ENCODE measurements at places on chromosomes 16 and 17. TPM values are rescaled to one million over a fixed set of nuclear protein-coding genes. Genes with fewer than 3 reads are reported as not detected.

The ZSCAN10 gene
- not detected for total RNA-seq

The RHBDF1 gene
- total RNA-seq, result 19.0 TPM

GRCh38 chr16:35908942-35909341 lies 2449.5 kb downstream of the TP53TG3F start:
- DNase-seq, result no peak

The SEPTIN12 gene
- not detected for total RNA-seq

The GPS2 gene
- 65.5 TPM for total RNA-seq

The DPEP3 gene
- not detected for total RNA-seq

- DNase-seq, result no peak
These were observed 190.3 kb upstream of the ANKFN1 start for GRCh38 chr17:55962951-55963401.

The OR1E2 gene
- total RNA-seq, result not detected

- DNase-seq, result no peak
These were observed 17.1 kb downstream of the ANKRD11 start for GRCh38 chr16:89473136-89473712.

The CAMKK1 gene
- total RNA-seq, result 5.2 TPM

DNA sequence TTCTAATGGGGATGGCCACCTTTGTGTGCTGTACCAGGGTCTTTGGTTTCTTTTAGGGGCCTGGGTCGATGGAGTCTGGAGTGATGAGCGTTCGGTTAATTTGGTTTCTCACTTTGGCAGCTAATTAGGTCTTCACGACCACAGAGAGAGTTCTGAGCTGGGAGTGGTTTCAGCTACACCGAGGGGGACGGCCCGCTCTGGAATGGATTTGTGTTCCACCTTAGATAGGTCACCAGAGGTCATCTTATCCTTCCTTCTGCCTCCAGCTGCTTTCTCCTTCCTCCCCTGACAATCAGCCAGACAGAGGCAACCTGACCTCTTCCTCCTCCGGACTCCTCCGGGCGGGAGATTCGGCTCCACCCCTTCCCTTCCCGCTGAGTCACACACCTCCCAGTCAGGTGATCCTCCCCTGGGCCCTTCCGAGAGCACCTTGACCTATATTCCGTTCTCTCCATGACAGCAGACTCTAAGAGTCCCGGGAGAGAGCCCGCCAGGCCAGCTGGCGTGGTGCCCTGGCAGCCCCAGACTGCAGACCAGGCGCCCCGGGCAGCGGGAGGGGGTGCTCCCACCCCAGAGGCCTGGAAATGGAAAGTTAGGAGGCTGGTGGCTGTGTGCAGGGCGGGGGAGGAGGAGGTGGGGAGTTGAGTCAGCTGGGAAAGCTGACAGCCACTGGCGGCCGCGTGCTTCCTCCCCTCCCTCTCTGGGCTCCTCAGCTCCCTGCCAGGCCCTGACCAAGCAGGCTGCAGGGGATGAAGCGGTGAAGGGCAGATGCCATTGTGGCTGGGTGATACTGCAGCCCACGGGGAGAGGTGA lies 44.7 kb downstream of the CHD9 start:
- DNase-seq, result peak; percentile 69

DNA sequence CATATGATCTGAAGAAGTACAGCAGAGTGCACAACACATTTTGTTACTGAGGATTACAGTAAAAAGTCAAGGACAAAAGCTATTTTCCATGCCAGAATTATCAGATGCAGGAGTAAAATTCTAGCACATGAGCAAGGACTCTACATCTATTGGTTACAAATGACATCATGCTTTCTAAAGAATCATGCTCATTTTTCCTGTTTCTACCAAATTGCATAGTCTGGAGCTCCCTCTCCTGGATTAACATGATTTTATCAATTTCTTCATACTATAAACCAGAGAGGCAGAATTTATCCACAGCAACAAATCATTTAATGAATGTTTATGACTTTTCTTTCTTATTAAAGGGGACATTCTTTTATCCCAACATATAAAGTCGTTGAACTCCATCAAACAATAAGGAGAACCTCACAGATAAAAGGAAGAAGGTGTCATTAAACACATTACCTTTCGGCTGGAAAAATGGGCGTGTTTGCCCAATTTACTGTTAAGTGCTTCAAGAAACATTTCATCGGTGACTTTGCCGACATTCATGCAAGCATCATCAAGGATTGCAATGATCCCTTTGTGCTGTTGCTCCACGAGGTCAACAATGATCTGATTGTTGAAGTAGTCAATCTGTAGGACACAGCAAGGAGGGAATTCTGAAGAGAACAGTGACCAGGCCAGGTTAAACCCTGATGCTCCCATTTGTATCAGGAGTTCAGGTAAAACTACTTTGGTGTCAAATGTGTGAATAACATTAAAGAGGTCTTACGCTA lies 121.7 kb downstream of the MYO1D start:
- peak; percentile 92 for DNase-seq

GRCh38 chr17:76640550-76641380 lies 2.8 kb downstream of the ST6GALNAC1 start:
- no peak for DNase-seq

DNA sequence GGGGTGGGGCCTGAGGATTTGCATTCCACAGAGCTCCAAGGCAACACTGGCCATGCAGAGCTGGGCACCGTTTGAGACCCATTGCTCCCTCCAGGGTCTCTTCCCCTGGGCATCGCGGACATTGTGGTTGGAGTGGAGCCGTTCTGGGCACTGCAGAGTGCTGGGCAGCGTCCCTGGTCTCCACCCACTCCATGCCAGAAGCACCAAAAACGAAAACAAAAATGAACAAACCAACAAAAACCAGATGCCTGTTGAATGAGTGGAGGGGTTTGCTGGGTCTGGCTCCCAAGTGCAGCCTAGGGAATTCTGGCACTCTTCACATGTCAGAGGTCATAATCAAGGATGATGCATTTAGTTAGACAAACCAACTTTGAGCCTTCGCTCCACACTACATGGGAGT lies 17.9 kb downstream of the WNT9B start:
- no peak for DNase-seq

GRCh38 chr16:86791287-86792035 lies 213.1 kb downstream of the FOXL1 start:
- DNase-seq, result no peak

DNA sequence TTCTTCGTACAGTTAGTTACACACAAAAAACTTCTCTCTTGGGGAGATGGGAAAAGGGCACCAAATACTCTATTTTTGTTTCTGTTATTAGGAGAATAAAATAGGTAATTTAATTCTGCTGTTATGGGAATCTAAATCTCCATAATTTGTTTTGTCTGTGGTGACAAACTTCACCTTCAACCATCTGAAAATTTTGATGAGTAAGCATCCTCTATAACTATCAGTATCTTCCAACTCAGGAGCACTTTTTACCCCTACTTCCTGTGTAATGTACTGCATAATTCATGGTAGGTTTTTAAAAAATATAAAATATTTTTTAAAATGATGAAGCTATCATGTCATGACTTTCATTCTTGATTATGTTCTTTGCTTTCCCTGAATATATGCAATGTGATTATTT lies 33.6 kb upstream of the CNTNAP4 start:
- no peak for DNase-seq

DNA sequence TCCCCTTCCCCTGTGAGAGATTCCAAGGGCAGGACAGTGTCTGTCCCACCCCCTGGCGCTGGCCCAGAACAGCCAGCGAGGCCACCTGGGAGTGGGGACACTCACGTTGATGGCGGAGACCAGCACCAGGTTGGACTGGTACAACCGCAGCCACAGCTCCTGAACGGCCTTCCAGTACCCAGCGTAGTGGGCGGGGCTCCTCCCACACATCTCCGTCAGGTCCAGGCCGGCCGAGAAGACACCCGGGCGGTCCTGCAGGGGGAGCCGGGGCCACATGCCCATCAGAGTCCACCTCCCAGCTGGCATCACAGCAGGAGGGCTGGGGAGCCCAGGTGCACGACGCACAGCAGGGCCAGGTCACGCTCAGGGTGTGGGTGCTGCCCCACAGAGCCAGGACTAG lies 7.1 kb downstream of the ECI1 start:
- DNase-seq, result no peak

DNA sequence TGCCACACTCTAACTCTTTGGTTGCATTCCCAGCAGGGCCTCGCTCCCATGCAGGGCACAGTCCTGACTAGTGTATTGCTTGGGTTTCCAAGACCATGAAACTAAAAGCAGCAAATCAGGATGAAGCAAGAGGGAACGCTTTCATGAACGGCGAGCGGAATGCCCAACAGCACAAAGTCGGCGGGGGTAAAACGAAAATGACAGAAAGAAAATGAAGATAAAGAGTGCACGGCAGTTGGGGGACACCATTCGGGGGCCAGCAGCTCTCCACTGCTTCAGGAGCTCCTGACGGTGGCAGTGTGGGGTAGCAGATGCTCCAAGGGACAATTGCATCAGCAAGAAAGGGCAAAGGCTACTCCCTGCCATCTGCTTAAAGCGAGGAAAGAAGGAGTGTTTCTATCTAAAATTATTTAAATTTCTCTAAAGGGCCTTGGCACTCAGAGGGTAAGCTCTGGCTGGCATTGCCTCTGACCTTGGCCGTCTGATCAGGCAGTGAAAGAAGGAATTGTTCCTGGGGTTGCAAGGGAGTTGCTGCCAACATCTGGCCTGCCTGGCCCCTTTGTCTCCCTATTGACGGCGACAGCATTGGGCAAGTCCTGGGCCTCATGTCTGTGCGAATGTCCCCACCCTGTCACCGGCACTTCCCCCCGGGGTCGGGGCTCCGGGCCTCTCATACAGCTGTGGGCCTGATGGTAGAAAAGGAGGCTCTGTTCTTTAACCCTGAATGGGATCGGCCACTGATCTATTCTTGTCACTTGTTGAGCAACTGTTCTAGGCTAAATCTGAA lies 138.2 kb downstream of the CMIP start:
- peak; percentile 37 for DNase-seq

The NDRG4 gene
- total RNA-seq, result 128 TPM

DNA sequence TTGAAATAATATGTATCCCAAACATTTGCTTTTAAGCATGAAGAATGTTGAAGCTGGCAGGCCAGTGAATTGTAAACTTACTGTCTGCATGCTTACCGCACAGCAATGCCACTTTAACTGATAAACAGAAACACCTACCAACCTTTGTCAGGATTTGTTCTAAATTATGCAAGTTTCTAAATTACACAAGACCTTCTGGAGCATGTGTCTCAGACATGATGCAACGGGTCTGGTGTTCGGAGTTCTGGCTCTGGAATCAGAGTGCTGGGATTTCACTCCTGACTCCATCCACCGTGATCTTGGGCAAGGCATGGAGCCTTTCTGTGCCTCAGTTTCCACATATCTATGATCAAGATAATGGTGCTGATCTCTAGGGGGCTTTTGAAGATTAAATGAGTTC lies 111.2 kb downstream of the CCT6B start:
- peak; percentile 14 for DNase-seq

The C17orf107 gene
- 4.7 TPM for total RNA-seq

Data from spinal cord (tissue), 10 donors.